ENCODE measurements at places on chromosomes 7 and 10.

DNA sequence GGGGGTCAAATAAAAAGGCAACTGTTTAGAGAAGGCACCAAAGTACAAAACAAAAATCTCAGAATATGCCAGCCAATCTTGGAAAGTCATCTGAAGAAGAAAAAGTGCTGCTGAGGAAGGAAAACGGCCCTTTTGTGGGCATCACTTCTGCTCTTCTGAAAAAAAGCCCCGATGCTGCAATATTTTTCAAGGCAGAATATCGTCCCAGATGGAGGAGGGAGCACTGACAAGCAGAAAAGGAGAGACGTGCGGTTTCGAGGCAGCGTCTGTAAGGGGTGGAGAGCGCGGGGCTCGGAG is 959 bp upstream of the ATRNL1 start:
- DNase-seq: no peak

DNA sequence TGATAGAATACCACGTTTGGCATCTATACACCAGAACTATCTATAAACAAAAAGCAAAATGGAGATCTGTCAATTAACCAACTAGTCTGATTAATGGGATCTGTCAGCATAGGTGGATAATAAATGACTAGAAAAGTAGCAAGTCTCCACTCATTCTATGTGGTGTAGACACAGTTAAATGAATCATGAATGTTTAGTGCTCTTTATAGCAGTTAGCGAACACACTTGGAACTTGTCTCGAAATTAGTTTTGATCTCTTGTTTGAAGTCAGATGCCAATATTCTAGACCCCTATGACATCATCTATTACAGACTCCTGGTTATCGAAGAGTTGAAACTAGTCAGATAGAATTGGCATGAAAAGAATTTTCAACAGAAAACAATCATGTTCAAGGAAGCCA is 259.7 kb downstream of the AHR start:
- DNase-seq: no peak

DNA sequence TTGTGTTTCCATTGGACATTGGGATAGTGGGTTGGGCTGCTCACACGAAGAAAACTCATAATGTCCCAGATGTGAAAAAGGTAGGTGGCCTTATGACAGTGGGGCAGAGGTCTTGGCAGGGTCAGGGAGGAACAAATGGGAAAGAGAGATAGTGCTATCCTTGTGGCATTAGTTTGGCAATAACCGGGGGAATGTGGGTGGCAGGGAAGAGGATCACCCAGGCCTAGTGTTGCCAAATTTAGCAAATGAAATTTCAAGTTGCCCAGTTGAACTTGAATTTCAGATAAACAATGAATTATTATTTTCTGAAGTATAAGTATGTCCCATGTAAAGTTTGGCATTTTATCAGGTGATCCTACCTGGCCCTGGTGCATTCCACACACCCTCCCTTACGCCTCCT is 789 bp downstream of the PDE6C start:
- no peak for DNase-seq

DNA sequence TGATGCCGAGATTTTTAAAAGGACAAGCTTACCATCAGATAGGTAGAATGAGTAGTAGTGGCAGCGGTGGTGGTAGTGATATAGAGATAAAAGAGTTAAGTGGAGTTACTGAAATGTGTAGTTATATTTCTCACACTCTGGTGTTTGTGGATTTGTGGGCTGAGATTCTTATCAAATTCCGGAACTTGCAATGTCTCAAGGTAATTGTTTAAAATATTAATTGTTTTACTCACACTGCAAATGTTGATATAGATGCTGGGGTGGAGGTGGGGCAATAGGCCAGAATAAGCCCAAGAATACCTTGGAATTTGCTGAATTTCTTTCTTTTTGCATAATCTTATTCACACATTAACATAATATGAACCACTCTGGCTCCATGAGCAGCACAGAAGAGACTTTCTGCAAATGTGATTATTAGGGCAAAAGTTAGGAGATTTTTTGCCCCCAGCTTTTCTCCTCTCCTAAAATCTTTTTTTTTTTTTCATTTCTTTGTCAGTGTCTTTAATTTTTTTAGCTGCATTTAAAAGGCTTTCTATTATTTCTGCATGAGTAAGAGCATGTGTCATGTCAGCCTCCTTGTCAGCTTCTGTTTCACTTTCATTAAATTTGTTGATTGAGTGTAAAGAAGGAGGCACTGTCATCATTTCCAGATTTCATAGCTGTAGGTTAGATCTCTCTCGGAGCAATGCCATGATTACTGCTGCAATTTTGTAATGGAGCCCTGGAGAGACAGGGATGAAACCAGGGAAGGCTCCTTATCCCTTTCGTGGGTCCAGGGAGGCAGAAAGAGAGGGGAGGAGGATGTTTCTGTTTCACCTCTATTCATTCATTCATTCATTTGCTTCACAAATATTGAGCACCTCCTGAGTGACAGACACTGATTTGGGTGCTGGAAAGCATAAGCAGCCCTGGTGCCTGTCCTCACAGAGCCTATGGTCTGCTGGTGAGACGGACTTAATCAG is 13.1 kb upstream of the SGMS1 start:
- no peak for DNase-seq

Measured in T-helper 22 cell (primary cell).